Ovary (tissue), 10 donors: ENCODE measurements at places on chromosomes 3 and 15. TPM values are rescaled to one million over a fixed set of nuclear protein-coding genes. Genes with fewer than 3 reads are reported as not detected.

Gene CLRN1
- total RNA-seq, result not detected

DNA sequence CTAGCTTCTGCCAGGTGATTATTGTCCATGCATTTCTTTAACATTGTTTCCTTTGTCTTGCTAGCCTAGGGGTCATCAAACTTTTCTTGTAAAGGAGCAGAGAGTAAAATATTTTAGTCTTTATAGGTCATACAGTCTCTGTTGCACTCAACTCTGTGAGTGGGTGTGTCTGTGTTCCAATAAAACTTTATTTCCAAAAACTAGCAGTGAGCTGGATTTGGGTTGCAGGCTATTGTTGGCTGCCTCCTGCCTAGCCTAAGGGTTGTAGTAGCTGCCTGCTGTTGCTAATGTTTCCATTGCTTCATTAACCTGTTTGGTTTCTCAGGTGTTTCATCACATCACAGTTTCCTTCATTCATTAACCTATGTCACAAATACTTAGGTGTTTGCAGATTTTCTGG, 64.0 kb upstream of the DCP1A start:
- H3K27ac ChIP-seq, result no peak overlapping the region
- H3K27me3 ChIP-seq, result no peaks in the 10 kb centered on the region
- H3K4me3 ChIP-seq, result no peak overlapping the region
- no peaks in the 10 kb centered on the region for H3K36me3 ChIP-seq
- no peak for DNase-seq
- H3K4me1 ChIP-seq, result no peaks in the 10 kb centered on the region

GRCh38 chr15:59013246-59013873, 25.9 kb downstream of the RNF111 start:
- H3K4me1 ChIP-seq, result peaks cover 3% of the 10 kb centered on the region
- H3K27me3 ChIP-seq, result no peaks in the 10 kb centered on the region
- DNase-seq, result no peak
- H3K36me3 ChIP-seq, result no peaks in the 10 kb centered on the region

DNA sequence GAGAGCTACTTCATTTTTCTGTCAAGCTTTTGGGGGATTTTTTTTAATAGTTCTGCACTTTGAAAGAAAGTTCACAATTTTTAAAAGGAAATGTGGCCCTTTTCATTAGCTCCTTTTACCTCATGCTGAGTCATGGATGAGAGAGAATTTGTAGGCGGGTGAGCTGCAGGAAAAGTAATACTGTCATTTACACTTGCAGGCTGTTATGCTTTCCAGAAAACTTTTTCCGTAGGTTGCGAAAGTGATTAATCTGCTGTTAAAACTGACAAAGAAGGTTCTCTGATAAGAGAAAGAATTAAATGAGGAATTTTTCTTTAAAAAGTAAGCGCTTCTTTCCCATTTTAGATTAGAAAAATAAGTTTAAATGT, 430.2 kb downstream of the LPP start:
- H3K36me3 ChIP-seq, result no peaks in the 10 kb centered on the region
- peaks cover 3% of the 10 kb centered on the region for H3K4me1 ChIP-seq
- no peak overlapping the region for H3K4me3 ChIP-seq
- H3K27ac ChIP-seq, result no peak overlapping the region

GRCh38 chr3:126121632-126122031, 37.7 kb upstream of the SLC41A3 start:
- no peaks in the 10 kb centered on the region for H3K4me1 ChIP-seq
- DNase-seq, result no peak
- H3K4me3 ChIP-seq, result no peak overlapping the region
- H3K27ac ChIP-seq, result no peak overlapping the region
- no peaks in the 10 kb centered on the region for H3K36me3 ChIP-seq
- no peaks in the 10 kb centered on the region for H3K27me3 ChIP-seq
